ENCODE measurements at places on chromosomes 1 and 21. TPM values are rescaled to one million over a fixed set of nuclear protein-coding genes. Genes with fewer than 3 reads are reported as not detected.

The LAPTM5 gene
- total RNA-seq = 178 TPM

The KRTAP15-1 gene
- total RNA-seq = not detected

The SH2D1B gene
- total RNA-seq = not detected

The RGL1 gene
- total RNA-seq = 1.7 TPM

The ATP6V1G3 gene
- not detected for total RNA-seq

The TEDDM1 gene
- not detected for total RNA-seq

DNA sequence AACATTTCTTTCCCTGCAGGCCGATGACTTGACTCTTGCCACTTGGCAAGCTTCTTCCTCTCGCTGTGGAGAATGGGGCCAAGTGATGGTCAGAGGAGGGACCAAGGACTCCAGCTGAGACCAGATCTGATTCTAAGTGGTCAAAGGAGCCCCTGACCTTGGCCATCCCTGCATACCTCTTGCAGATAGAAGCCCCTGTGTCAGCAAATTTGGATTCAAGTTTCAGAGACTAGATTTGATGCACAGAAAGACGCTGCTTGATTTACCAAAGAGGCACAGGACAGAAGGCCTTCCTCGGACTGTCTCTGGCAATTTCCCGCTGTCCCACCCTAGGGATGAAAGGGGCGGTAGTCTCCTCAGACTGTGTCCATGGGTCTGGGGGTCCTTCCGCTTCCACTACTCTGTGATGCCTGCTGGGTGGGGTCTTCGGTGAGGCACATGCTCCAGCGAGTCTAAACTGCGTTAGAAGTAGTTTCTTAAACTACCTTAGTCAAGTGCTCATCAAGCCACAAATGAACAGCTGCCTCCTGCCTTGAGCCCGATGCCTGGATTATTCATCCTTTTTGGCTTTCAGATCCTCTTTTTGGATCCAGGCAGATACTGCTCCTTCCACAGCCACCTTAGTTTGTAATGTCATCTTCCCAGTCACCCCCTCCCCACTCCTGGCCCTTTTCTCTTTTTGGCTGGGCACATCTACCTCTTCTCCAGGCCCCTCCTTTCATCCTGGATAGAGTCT lies 31.8 kb upstream of the RBM15 start:
- DNase-seq = no peak

DNA sequence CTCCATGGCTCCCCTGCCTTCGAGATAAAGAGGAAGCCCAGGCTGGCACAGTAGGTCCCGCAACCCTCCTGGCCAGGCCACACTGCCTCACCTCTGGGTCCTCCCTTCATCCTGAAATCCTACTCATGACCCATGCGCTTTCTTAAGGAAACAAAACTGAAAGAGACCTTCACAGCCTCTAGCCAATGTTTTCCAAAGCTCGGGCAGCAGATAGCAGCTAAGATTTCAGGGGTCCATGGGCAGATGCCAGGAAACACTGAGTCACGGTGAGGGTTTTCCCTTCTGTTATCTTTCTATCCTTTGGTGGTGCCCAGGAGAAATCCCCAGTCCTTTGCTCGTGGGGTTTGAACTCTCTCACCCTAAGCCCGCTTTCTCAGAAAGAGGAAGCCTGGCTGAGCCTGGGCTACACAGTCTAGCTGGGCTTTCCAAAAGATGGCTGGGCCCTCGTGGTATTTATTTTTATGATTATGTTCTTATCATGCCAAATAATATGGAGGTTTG lies 26.6 kb downstream of the TTC39A start:
- DNase-seq = no peak

DNA sequence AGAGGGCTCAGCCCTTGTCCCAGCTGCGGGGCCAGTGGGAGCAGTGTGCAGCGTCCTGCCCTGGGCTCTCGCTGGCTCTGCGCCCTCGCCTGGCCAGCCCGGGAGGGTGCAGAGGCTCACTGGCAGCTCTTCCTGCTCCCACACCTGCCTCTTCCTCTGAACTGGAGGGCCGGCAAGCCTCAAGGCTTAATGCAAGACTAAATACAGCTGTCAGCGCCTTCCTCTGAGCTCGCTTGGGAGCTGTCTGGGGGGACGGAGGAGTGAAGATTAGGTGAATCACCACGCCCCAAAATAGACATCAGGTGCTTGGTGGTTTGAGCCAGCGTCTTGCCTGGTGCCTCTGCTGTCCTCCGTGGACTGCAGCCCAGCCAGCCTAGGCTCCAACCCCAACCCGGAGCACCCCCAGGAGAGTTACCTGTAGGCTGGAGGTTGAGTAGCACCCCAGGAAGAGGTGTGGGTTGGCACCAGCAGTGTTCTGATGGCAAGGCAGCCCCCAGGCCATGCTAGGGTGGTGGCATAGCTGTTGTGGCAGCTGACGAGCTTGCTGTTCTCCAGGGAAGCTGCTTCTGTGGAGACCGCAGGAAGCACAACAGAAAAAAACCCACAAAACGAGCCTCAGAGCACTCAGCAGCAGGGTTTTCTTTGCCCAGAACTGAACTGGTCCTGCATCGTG lies 36.9 kb downstream of the UMODL1 start:
- DNase-seq = peak; percentile 91

GRCh38 chr1:243474906-243475305 lies 219.1 kb downstream of the SDCCAG8 start:
- DNase-seq = no peak

- no peak for DNase-seq
These were observed 177.5 kb downstream of the ROR1 start for GRCh38 chr1:63951059-63951946.

GRCh38 chr1:218829097-218829496 lies 344.6 kb upstream of the LYPLAL1 start:
- no peak for DNase-seq

DNA sequence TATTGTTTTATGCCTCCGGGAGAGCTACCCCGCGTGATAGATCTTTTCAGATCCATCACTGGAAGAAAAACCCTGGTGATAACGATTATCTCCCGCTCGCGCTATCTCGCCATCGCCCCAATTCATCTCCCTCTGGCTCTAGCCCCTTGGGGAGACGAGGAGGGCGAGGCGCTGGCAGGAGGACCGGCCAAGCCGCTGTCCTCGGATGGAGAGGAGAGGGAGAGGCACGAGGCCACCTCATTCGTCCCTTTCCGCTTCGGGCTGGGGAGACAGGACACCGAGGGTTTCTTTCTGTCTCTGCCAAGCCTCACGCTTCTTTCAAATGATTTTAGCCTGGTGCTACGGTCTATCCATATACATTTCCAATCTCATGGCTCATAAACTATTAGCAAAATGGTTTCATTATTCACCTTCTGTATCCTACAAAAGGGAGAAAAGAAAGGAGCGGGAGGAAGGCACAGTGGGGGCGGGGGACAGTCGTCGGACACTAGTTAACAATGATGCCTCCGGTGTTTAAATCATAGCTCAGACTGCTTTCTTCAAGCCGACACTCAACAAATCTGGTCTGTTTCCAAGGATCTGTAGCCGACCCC lies 415.0 kb upstream of the ESRRG start:
- DNase-seq = no peak

- no peak for DNase-seq
These were observed 29.8 kb downstream of the C1orf116 start for GRCh38 chr1:207002724-207003146.

GRCh38 chr1:201539561-201540431 lies 869 bp downstream of the NAV1 start:
- no peak for DNase-seq

DNA sequence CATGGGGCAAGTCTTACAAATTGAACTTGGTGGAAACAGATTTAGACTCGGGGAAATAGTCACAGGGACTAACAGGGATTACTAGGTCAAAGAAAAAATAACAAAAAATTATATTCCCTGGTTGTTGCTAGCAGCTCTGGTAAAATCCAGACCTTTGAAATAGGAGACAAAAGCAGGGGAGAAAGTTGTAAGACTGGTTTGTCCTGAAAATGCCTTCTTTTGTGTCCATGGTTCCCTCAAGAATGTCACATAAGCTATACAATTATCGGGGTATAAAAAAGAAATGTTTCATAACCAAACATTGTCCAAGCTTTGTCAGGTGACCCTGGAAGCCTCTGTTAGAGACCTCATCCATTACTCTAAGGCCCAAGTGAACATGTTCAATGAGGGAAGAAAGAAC lies 33.1 kb downstream of the KIAA0319L start:
- DNase-seq = no peak

- no peak for DNase-seq
These were observed 7.1 kb upstream of the KCNK1 start for GRCh38 chr1:233606813-233607212.

DNA sequence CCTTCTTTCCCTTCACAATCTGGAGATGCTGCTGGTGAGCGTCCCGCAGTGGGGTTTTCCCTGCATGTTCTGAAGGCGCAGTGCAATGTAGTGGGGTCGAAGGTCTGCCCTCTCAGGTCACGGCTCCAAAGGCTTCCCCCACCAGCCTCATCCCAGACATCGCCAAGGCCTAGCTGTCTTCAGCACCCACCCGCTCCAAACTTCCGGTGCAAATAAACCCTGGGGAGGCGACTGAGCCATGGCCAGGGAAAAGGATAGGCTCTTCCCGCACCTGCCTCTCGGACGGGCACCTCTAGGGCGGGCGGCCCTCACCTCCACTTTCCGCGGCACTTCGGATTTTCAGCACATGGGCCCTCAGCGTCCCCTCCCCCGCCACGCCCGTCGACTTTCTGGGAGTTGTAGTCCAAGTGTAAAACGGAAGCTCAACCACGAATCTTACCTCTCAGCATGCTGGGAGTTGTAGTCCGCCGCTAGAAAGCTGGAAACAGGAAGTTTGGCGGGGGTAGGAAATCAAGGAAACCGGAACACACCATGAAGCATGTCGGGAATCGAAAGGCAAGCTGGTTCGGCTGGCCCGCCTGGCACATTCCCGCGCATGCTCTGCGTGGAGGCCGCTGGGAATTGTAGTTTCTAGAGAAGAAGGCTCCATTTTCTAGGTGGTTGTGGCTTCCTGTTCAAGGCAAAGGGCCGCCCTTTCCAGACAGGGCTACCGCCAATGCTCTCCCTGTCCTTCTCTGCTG lies at the start of gene MRPL24:
Gene MRPL24 (minus strand): TSS at position 348 of the 740 bp plus-strand sequence. CDS start 2,384 bp downstream, outside the sequence.
- DNase-seq = peak; percentile 99
